ENCODE measurements at places on chromosomes 5 and 9.

- DNase-seq = no peak
Observed at GRCh38 chr5:5585751-5586341, 163.4 kb downstream of the ICE1 start.

DNA sequence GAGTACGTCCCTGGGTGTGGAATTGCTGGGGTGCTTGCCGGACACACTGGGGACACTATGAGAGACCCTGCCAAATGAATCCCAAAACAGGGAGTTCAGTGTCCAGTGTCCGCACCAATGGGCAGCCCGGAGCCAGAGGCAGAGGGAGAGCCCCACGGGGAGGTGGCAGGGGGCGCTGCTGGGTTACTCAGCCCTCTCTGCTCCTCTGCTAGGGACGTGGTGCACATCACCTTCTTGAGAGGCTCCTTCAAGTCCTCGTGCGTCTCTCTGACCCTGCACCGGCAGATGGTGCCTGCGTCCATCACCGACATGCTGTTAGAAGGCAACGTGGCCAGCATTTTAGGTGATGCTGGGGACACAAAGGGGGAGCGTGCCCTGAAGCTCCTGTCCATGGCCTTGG, 20.8 kb downstream of the STKLD1 start:
- no peak for DNase-seq

- no peak for DNase-seq
Observed at GRCh38 chr5:176711883-176712282, 64.6 kb downstream of the TSPAN17 start.

- DNase-seq = peak; percentile 76
Observed at GRCh38 chr5:68086857-68087256, 128.7 kb upstream of the PIK3R1 start.

GRCh38 chr5:164148292-164148691, 642.9 kb downstream of the MAT2B start:
- no peak for DNase-seq

- peak; percentile 20 for DNase-seq
Observed at GRCh38 chr9:71690063-71690688, 78.1 kb downstream of the CEMIP2 start.

GRCh38 chr9:107280543-107280942, 2.5 kb upstream of the RAD23B start:
- DNase-seq = no peak

DNA sequence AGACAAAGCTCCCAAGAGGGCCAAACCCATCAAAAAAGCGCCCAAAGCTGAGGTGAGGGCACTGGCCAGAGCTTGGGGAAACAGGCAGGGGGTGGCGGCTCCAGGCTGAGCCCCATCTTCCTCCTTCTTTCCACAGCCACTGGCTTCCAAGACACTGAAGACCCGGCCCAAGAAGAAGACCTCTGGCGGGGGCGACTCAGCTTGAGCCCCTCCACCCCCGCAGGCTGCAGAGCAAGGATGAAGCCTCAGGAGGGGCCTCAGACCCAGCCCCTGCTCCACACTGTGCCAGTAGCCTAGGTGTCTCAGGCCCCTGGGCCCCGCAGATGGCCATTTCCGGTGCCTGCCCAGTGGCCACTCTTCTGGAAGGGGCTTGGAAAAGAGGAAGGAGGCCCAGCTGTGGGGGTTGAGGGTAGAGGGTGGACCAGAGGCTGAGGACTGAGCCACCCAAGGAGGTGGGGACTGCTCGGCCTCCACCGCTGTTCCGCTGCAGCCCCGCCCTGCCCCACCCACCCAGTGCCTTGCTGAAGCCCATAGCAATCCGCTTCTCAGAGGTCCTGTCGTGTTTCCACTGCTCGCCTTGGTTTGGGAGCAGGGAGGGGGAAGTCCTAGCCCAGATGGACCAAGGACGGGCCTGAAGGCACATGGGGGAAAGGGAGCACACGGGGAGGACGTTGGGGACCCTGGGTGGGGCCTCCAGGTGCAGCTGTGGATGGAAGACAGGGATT, 6.9 kb downstream of the REEP2 start:
- no peak for DNase-seq

GRCh38 chr9:94213511-94214124, 45.5 kb upstream of the ZNF169 start:
- DNase-seq = peak; percentile 56

DNA sequence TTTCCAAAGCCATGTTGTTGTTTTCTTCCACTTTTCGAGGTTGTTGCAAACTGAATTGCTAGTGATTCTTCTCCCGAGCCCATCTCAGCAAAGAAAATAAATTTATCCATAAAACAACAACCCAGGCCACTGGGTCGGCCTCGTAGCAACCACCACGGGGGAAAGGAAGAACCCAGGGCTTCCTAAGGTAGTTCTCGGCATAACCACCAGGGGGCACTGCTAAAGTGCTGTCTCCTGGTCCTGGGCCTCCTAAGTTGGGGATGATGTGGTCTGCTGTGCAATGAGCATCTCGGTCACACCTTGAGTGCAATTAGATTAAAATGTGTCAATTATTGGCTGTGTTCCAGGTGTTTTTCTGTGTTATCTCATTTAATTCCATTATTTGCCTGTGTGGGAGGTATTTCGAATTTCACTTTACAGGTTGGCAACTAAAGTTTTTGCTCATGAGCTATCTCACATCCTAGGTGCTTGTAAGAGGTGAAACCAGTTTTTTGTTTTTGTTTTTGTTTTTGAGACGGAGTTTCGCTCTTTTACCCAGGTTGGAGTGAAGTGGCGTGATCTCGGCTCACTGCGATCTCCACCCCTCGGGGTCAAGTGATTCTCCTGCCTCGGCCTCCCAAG, 102.8 kb upstream of the DAP start:
- peak; percentile 37 for DNase-seq

DNA sequence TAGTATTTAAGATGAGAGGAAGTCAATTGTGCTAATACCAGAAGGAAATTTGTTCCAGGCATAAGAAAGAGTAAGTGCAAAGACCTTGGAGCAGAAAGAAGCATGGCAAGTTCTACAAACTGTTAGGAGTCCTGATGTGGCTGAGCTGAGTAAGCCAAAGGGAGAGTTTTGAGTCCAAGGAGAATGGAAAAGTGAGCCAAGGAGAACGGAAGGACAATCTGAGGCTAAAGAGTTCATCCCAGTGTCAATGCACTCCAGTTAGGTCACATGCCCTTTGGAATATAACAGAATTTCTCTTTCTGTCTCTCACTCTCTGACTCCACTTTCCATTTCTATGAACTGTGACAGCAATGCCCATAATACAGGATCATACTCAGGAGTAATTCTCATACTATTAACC, 224.7 kb downstream of the CAAP1 start:
- DNase-seq = no peak

DNA sequence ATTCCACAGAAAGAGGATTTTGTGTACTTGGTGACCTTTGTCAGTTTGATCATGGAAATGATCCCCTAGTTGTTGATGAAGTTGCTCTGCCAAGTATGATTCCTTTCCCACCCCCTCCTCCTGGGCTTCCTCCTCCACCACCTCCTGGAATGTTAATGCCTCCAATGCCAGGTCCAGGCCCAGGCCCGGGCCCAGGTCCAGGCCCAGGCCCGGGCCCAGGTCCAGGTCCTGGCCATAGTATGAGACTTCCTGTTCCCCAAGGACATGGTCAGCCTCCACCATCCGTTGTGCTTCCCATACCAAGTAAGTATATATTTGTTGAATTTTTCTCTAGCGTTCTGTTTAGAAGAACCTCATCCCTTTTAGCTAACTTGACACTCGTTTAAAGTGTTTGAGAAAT, 30.0 kb downstream of the RBM27 start:
- DNase-seq = no peak

GRCh38 chr5:96483878-96484277, 50.8 kb upstream of the PCSK1 start:
- DNase-seq = peak; percentile 58

- DNase-seq = peak; percentile 28
Observed at GRCh38 chr5:73204332-73204731, 31.3 kb downstream of the TMEM174 start.

- peak; percentile 18 for DNase-seq
Observed at GRCh38 chr9:96084331-96084734, 208.8 kb downstream of the ERCC6L2 start.

Measured in fibroblast of lung (primary cell).